HFFc6 (cell line): ENCODE measurements at places on chromosomes 16 and 17.

- peak; percentile 28 for DNase-seq
Measured at GRCh38 chr16:12646490-12647274, 157.0 kb downstream of the CPPED1 start.

DNA sequence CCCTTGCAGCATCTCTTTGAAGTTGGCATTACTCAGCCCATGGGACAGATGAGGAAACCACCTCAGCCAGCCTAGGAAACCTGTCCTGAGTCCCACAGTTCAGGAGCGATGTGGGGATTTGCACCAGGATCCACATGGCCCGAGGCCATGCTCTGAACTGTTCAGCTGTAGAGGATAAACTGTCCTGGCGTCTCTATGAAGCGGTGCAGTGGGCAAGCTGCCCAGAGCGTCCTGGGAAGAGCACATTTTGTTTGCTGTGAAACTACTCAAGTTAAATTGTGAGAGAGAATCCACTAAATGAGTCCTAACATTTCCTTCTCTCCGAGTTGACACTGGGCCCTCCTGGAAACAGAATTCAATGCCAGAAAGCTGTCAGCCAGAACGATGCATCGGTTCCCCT is 276.6 kb upstream of the TNRC6C start:
- DNase-seq: no peak

GRCh38 chr17:73991260-73991659 is 212.2 kb upstream of the RPL38 start:
- no peak for DNase-seq

DNA sequence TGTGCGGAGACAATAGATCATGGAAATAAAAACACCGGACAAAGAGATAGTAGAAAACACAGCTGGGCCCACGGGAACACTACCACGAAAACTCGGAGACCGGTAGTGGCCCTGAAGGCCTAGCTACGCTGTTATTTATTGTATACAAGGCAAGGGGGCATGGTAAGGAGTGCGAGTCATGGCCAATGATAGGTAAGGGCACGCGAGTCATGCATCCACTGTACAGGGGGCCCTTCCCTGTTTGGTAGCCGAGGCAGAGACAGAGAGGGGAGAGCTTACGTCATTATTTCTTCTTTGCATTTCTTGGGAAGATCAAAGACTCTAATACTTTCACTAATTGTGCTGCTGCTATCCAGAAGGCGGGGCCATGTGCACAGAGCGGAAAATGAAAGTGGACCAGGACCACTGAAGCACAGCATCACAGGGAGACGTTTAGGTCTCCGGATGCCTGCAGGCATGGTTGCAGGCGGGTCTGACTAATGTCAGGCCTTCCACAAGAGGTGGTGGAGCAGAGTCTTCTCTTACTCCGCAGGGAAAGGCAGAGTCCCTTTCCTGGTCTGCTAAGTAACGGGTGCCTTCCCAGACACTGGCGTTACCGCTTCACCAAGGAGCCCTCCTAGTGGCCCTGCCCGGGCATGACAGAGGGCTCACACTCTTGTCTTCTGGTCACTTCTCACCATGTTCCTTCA is 74.4 kb upstream of the ARL4D start:
- no peak for DNase-seq

GRCh38 chr16:54605536-54606066 is 319.0 kb upstream of the IRX3 start:
- DNase-seq: no peak

- peak; percentile 57 for DNase-seq
Measured at GRCh38 chr16:69240331-69240730, 53.4 kb downstream of the SNTB2 start.

DNA sequence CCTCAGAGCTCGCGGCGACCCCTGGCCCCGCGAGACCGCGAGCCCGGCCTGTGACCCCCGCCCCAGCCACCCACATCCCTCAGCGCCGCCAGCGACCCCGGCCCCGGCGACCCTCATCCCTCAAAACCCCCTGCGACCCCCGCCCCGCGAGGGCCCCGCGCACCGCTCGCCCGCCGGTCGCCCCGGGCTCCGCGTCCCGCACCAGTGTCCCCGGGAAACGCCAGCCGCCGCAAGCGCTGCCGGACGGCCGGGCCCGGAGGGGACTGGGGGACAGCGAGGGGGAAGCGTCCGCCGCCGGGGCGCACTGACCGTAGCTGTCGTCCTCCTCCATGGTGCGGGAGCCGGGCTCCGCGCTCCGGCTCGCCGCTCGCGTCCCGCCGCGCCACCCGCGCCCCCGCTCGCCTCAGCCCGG is at the start of gene CYTH1:
Gene CYTH1 (minus strand): TSS at position 381 of the 412 bp plus-strand sequence. CDS start 50 bp downstream, at position 331.
- no peak for DNase-seq

- DNase-seq: no peak
Measured at GRCh38 chr16:88459366-88460073, 6.4 kb downstream of the ZFPM1 start.

GRCh38 chr17:2703606-2704005 is 8.0 kb downstream of the CLUH start:
- no peak for DNase-seq

DNA sequence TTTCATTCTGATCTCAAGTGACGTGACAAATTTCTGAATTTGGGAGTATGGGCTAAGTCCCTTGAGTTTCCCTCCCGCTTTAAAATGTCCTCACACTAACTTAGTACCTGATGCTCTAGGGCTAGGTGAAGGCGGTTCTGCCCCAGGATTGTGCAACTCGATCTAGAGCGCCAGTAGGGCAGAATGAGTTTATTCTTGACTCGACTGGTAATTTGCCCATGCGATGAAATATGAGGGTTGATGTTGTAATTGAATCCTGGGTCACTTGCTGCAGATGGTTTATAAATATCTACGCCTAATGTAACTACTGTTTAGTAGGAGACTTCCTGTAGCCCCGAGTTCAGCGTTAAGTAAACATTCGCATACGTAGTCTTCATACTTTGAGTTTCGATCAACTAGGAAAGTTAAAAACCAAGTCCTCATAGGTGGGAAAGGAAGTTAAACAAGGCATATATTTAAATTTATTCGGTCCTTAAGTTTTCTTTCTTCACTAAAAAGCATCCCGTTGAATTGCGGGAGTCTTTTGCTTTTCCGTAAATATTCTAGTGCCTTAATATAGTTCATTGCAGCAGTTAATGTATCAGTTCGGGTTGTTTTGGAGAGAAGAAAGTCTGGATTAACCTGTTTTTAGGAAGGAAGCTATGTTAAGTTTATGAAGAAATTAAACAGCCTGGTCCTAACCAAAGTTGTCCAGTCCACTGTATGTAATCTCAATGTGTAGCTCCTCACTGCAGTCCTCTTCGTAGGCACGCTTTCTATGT is 1.6 kb downstream of the CTCF start:
- peak; percentile 59 for DNase-seq

DNA sequence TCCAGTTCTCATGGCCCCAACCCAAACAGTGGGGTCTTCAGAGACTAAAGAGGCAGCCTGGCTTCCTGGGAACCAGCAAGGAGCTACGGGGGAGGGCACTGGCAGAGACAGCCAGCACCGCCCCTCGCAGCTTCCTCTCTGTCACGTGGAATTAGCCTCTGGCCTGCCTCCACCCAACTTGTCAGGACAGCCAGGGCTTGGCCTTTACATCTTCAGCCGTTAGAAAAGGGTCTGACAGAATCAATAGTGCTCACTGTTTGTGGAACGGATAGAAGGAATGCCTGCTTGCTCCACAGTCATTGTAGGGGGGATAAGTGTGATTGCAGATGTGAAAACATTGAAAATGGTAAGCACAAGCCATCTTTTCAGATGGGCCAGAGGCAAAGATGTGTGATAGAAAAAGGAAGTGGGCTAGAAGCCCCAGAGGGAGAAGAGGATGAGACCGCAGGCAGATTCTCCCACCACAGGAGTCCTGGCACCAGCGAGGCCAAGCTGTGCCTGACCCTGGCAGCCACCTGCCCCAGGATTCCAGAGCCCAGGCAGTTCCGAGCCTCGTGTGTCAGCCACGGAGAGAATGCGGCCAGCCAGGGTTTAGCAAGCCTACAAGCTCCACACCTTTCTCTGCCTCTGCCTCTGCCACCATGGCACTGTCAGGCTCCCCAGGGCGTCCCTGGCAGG is 18.6 kb downstream of the GRIN2C start:
- DNase-seq: peak; percentile 18

GRCh38 chr17:68277807-68278206 is 13.1 kb downstream of the SLC16A6 start:
- DNase-seq: no peak

DNA sequence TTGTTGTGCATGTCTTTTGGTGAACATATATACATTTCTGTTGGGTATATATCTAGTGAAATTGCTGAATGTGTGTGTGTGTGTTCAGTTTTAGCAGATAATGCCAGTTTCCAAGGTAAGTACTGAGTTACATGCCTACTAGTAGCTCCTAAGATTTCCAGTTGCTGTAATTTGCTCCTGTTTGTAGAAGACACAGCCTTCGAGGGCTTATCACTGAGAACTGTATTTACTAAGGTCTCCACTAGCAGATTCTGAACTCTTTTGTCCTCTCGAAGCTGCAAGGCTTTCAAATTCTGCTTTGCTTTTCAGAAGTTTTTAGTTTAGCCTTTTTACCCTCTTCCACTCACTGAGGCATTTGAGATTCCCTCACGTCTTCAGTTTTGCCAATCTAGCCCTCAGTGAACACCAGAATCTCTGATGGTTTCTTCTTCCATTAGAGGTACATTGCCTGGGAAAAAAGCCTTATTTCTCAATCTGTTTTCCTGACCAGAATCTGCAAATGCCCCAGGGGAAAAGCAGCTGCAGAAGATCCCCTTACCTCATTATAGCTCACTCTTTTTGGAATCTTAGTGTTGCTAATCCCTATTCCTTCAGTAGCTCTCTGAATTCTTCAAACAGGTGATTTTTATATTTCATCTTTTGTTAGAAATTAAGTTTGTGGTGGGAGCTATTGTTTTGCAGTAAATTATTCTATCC is 52.9 kb downstream of the NF1 start:
- DNase-seq: no peak
